Vagina (tissue), 2 donors: ENCODE measurements at places on chromosomes 1 and 21. TPM values are rescaled to one million over a fixed set of nuclear protein-coding genes. Genes with fewer than 3 reads are reported as not detected.

DNA sequence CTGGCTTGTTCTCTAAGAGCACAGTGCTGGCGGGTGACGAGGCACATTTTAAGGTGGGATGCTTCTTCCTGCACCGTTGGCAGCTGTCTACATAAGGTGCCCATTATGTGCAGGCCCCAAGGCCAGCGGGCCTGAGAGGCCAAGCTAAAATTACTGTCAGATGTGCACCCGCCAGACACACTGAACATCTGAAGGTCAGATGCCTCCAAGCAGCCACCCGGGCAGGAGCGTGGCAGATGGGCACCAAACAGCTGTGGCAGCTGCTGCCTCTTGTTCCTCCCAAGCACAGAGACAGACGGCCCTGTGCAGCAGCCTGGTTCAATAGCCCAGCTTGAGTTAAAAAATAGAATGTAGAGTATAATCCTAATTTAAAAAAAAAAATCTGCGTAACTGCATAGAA lies 211.9 kb upstream of the EDN2 start:
- DNase-seq: no peak

DNA sequence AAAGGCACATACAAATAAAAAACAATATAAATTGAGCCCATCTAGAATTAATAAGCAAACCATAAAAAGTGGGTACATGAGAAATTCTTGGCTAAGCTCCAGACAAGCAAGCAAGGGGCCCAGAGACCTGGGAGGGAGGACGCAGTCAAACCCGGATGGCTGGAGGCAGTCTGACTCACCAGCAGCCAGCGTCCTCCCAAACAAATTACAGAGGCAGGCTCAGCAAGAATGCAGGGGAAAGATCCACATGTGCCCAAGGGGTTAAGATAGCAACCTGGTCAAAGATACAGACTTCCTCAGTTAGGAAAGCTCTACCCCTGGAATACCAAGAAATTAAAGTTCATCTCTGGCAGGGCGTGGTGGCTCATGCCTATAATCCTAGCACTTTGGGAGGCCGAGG lies 7.4 kb upstream of the TIAM1 start:
- DNase-seq: no peak

GRCh38 chr1:169392406-169392805 lies 24.4 kb downstream of the BLZF1 start:
- DNase-seq: no peak

DNA sequence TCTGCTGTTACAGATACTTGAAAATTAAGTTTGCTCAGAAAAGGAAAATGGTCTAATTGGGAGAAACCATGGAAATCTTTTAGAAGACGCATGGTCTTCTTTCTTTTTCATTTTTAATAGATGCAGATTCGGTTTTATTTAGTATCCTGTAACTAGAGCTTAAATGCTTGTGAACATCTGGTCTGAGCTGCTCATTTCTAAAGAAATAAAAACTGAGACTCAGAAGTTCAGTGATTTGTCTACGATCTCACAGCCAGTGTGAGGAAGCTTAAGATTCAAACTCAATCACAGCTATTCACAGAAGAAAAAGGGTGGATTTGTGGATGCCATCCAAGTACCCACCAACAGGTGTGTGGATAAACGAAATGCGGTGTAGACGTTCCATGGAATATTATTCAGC lies 80.0 kb upstream of the TIAM1 start:
- no peak for DNase-seq

- DNase-seq: no peak
These were observed 272.6 kb upstream of the FMN2 start for GRCh38 chr1:239819096-239819495.

DNA sequence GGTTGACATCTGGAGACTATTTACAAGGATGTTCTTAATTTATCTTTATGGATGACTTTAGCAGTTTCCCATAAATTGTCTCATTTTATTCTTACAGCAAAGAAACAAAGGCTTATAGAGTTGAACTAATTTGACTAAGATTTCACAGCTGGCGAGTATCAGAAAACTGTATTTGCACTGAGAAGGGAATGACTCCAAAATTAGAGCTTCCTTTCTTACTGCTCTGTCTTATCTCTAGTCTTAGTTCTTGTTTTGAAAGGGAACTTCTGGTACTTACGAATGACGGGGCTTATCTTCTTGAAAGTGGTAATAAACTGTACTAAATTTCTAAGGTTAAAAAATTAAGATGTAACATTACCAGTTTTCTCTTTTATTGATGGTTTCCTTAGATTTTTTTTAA lies 13.6 kb downstream of the CNST start:
- no peak for DNase-seq

- no peak for DNase-seq
These were observed 6.7 kb downstream of the GON4L start for GRCh38 chr1:155850345-155850744.

GRCh38 chr1:12173631-12174121 lies 6.9 kb downstream of the TNFRSF1B start:
- no peak for DNase-seq

The AMY1B gene
- not detected for total RNA-seq

The DISP1 gene
- 8.3 TPM for total RNA-seq

DNA sequence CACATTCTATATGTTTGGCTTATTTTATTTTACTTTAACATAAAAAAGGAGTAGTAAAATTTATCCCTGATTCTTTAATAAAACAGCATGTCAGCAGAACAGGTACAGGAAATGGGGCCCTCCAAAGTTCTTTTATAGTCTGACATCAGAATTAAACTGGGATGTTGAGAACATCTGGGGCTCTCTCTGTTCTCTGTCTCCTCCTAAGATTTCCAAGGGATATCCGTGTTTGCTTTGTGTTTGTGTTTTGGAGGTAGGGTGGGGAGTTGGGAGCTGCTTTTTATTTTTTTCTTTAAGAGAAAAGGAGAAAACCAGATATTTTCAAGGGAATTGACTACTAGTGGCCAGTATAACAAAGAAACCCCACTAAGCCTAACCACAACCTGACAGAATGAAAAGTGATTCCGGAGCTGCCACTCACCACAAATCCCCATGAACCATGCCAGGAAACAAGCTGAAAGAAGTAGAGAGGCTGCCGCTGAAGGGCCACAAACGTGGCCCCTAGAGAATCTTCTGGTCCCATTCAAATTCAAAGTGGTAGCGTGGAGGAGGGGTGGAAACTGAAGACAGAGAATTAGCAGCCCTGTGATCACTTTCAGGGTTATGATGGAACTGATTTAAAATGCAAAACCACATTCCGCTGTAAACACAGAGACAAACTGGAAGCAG lies 369.6 kb upstream of the ADGRL2 start:
- no peak for DNase-seq

The NPR1 gene
- total RNA-seq: 45.9 TPM

GRCh38 chr1:68180441-68181164 lies 51.7 kb downstream of the WLS start:
- no peak for DNase-seq

DNA sequence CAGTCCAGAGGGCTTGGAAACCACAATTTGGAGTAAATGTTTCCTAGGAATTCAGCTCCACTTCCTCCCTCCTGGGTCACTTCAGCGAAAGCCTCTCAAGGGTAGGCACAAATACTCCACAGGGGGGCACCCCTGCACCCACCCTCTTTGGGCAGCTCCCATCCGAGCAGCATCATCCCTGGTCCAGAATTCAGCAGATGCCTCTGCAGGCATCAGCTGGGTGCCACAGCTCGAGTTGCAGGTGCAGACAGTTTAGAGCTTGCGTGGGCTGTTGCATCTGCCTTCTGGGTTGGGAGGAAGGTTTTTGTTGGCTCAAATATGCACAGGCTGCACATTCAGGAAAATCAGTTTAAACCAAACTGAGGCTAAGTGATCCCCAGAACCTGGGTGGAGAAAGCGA lies 25.0 kb downstream of the KANK4 start:
- DNase-seq: no peak

DNA sequence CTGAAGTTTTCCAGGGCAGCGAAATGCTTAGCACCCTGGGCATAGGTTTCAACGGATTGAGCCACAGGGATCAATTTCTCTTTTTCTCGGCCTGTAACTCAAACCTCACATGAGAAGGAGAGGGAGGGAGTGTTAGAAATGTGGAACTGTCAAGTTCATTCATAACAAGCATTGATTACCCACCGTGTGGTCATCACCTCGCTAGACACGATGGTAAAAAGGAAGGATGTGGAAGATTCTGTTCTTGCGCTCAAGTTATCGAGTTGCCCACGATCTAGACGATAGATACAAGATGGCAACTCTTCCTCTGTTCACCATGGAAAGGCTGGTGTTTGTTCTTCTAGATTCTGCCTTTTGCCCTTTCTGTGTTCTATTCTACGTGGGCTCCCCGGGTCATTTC lies 4.0 kb upstream of the RCAN3 start:
- DNase-seq: no peak

DNA sequence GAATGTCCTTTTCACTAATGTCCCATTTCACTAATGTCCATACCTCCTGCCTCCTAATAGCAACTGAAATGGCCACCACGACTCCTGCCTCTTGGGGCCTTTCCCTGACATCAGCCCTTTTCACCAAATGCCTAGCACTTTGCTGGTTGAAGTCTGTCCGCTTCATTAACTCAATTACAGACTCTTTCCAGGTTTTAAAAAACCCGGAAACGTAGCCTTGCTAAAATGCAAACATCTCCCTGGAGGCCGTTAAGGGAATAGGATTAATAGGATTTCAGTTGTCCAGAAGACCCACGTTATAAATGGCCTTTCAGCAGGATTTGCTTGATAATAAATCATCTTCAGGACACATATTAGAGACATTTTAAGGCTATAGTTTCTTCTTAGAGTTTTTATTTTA lies 25.7 kb upstream of the ERO1B start:
- no peak for DNase-seq

GRCh38 chr1:108692724-108693655 lies 880 bp downstream of the PRPF38B start:
- no peak for DNase-seq

DNA sequence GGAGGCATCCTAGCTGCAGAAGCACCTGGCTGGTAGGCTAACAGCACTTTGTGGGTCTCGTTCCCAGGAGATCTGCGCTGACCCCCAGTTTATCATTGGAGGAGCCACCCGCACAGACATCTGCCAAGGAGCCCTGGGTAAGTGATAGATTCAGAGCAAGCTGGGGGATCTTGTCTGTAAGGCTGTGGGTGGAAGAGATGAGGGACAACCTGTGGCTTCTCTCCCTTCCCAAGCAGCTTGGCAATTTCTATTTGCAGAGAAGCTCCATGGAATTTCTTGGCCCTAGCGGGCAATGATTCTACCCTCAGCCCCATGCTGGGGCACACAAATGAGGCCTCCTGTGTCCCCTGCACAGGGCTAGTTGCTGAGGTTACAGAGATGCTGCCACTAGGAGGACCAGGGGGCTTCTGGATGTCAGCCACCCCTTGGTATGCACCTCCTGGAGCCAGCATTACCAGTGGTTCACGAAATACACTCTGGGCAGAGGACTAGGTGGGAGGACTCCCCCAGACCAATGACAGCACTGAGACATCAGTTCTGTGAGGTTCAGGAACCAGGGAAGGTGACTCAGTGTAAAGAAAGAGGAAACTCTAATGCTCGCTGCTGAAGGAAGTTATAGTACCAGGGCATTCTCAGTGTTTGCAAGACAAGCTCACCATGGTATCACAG lies 5.5 kb downstream of the CAPN2 start:
- no peak for DNase-seq

DNA sequence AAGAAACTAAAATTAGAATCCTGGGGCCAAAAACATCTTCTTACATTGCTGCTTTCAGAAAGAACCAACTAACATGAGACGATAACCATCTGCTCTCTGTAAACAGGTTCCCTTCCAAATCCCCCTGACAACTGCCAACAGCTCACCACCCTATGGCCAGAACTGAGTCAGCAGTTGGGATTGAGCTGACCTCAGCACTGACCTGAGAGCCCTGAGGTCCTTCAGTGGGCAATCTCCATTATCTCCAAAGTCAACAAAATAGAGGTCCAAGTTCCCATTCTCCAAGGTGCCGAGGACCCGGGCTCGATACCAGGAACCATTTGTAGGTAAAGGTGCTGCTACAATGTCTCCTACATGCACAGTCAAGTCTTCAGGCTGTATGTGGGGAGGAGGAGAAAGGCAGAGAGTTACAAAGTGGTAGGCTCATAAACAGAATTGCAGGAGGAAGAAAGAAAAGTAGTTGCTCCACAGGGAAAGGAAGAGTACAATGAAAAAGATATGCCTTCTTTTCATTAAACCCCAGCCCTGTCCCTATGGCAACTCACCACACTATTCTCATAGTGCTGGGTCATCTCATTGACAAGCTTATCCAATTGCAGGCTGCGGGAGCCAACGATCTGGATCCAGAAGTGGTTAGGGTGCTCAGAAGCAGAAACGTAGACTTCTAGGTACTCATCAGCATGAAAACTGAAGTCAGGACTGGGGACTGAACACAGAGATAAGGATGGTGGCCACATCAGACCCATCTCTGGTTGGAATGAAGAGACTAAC lies 12.8 kb upstream of the MRPL9 start:
- no peak for DNase-seq

GRCh38 chr1:31776516-31776915 lies 12.4 kb upstream of the ADGRB2 start:
- no peak for DNase-seq

The TSACC gene
- total RNA-seq: not detected

DNA sequence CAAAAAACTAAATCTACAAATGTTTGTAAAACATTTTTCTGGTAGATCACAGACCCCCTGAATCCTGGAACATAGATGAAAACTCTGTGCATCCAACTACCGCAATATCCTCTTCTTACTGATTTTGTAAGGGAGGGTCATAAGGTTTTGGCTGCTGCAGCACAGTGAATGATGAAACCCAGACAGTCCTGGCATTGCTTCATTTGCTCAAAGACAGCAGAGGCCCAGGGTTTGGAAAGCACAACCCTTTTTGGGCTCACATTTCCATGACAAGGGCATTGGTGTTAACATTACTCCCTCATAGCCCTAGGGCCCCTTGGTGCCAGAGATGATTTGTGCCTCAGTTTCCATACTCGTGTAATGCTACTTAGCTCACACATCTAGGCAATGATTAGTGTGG lies 51.2 kb downstream of the PLXNA2 start:
- no peak for DNase-seq

- no peak for DNase-seq
These were observed 19.3 kb upstream of the METTL13 start for GRCh38 chr1:171762143-171762563.

- DNase-seq: no peak
These were observed 36.9 kb upstream of the EDEM3 start for GRCh38 chr1:184791550-184791900.
